ENCODE measurements at places on chromosomes 1 and 21.

GRCh38 chr1:9402256-9402616 is 109.5 kb downstream of the SPSB1 start:
- no peak for DNase-seq

- no peak for DNase-seq
These were observed 196.5 kb downstream of the TPR start for GRCh38 chr1:186178426-186179043.

GRCh38 chr21:25885880-25886279 is 151.1 kb downstream of the GABPA start:
- DNase-seq: no peak

DNA sequence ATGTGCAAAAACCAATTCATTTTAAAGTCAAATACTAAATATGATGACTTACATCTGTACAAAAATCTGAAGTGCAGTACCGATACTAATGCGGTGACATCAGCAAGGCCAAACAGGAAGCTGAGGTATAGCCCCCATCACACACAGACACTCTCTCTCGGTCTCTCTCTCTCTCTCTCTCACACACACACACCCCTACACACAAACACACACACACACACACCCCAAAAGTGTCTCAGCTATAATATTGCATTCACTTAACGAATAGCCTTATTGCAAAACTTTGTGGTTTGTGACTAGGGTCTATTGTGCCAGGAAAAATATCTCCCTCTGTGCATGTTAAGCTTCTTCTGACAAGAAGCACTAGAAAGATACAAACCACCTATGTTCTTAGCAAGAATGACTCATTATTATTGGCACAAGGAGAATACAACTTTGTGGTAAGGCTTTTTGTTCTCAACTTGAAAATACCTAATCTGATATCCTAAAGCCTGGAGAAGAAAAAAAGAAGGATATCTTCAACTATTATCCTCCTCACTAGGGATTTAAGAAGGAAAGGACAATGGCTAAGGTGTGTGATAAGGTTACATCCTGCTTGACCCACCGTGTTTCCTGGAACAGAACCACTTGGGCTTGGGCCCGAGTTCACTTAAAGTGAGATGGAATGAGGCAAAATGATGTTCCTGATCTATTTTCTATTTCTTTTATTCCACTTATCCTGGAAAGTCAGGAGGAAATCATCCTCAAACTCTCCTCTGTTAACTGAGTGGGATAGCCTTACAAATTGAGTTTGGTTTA is 107.1 kb downstream of the NIBAN1 start:
- no peak for DNase-seq

DNA sequence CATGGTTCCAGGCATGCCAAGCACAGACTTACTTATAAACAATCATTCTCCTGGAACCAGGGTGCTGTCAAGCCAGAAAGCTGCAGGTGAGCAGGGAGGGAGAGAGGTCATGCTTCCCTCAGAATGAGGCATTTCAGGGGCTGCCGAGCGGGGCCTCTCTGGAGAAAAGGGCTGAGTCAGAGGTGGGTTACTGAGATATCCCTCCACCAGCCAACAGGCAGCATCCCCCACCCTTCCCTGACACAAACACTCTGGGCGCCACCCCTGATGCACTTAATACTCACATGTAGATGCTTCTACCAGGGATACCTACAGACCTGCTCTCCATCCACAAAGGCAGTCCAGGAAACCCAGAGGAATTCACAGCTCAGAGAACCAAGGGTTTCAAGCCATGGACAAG is 13.1 kb downstream of the STK40 start:
- DNase-seq: no peak

GRCh38 chr1:166080277-166080966 is 86.4 kb downstream of the FAM78B start:
- DNase-seq: no peak

DNA sequence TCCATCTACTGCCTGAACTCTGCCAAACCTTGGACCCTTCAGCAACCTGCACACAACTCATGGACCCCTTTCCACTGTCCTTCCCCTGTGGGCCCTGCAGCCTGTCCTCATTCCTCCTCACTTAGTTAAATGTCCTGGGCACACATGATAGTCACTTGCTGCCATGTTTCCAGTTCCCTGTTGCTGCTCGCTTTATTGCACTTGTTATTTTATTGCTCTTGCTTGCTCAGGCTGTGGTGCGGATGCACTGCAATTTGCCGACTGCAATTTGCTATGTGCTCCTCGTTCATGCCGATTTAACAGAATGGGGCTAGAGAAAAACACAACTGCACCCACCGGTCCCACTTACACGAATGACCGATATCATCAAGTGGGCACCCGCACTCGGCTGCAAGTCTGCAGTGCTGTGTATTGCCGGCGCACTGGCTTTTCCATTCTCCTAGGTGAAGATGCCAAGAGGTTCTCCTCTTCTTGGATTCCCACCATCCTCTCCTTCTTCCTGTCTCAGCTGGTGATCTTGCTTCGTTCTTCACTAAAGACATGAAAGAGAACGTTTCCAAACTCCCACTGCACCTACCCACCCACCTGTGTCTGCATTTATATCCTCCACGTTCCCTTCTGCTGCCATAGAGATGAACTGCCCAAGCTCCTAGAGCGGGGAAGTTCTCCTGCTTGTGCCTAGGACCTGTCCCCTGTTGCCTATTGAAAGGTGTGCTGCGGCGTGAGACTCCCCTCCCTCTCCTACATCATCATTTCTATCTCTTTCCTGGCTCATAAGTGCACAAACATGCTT is 45.4 kb upstream of the B3GALT5 start:
- DNase-seq: no peak

DNA sequence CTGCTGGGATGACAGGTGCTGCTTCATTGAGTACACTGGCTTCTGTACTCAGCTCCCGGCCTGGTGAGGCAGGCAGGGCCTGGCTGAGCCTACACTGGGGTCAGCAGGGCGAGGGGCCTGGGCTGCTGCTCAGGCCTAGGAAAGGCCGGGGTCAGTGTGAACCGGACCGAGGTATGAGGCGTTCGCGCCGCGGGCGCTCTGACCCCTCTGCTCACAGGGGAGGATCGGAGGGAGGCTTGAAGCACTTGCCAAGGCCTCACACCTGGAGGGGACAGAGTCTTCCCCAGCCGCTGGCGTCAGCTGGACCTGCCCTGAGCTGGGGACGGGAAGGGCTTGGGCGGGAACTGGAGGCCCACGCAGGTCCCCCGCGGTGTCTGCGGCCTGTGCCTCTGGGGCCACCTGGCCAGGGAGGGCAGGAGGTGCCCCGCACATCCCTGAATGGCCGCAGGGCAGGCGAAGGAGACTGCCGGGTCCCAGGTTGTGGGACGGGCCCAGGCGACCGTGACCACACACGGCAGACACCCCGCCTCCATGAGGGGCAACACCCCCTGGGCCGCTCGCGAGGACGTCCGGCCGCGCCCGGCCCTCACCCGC is 466 bp downstream of the PEX10 start:
- DNase-seq: no peak

DNA sequence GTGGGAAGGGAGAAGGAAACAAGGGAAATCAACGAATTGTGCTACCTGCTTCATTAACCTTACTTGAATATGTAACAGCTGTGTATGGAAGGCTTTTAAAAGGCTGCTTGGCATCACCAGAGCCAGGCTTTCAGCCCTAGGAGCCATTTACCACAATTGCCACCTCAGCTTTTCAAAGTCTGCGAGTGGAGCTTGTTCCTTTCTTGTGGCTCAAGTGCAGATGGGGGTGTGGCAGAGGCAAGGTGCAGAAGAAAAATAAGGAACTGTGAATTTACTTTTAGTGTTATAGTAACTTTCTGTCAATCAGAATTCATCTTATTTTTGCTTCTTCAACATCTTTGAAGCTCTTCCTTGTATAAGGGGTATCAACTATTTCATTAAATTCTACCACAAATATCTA is 17.6 kb downstream of the CLCA2 start:
- DNase-seq: no peak

GRCh38 chr1:43134068-43134467 is 38.0 kb downstream of the EBNA1BP2 start:
- no peak for DNase-seq

DNA sequence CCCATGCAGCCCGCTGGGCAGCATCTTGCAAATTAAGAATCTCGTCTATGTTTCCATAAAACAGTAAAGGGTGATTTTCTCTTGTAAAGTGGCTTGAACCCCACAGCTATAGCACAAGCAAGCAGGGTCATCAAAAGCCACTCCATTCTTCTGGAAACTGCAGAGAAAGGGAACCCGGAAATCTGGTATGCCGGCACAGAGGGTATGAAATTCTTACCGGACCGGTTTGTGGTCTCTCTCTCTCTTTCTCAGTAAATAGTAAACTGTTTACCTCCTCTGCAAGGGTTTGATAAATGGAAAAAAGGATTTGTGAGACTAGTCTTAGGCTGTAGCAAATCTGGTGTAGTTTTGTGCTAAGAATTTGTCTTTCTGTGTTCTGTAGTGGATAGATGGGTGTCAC is 2.7 kb upstream of the ADSS2 start:
- DNase-seq: no peak

DNA sequence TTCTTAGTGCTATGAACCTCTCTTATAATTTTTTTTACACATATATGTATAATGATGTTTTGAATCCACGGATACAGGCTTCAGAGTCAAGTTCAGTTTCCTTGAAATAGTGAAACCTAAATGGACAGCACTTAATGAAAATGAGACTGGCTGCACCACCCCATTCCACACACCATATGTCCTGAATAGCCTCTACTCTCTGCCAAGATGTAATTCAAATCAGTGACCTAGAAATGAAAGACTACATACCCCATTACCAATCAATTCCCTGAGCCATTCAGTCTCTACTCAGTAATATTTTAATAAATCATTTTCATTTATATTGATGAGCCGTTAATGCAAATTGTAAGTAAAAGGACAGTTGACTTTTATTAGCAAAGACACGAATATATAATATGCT is 614.9 kb upstream of the TMPRSS15 start:
- DNase-seq: no peak

- DNase-seq: no peak
These were observed 146.4 kb downstream of the PRDM16 start for GRCh38 chr1:3215198-3216014.

GRCh38 chr1:98288494-98288893 is 367.7 kb upstream of the DPYD start:
- DNase-seq: no peak

DNA sequence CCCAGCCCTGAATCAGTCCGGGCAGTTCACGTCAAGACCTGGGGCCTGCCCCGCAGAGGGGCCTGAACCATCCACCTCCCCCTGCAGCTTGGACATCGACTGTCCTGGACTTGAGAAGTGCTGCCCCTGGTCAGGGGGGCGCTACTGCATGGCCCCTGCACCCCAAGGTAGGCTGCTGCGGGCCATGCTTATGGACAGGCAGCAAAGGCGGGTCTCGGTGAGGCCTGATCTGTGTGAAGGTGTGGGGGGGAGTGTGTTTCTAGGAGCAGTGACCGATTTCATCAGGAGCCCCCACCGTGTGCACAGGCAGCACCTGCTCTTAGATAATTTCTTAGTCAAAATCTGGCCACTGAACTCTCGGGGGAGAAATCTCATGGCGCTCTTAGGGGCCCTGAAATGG is 13.0 kb downstream of the UMODL1 start:
- DNase-seq: no peak

DNA sequence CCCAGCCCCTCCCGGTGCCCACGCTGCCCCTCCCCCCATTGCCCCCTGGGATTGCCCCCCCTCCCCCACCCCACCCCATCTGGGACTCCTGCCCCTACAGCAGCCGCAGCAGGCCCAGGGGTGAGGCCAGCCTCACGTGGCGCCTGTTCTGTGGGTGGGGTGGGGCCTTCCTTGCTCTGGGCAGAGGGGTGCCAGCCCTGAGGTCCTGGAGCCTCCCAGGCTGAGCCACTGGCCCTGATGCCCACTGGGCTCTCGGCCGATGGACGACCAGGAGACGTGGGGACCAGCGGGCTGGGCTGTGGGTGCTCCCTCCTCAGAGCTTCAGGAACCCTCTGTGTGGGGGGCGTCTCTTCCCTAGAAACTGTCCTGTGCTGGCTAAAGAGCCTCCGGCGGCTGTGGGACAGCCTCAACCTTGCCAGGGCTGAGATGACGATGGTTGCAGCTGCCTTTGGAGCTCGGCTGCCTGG is 5.8 kb upstream of the C1orf159 start:
- DNase-seq: no peak

GRCh38 chr1:110337704-110338308 is 1.4 kb upstream of the RBM15 start:
- peak; percentile 49 for DNase-seq
